ENCODE measurements at places on chromosomes 12 and 14.

- no peak for DNase-seq
These were observed 181.0 kb upstream of the RGS6 start for GRCh38 chr14:71751264-71751663.

DNA sequence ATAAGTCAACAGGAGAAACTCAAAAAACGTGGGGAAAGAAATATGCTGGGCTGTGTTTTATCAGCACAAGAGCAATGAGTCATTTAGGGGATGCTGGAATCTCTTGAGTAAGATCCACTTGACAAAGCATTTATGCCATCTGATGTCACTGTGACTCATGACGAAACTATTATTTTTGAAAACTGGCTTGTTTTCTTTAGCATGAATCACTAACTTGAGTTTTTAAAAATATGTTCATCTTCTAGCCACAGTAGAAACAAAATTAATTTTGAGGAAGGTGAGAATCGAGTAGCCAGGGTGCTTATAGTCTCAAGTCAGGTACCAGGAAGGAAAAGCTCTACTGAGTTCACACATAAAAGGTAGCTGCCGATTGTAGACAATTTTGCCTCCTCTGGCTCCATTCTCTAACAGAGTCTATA, 456.2 kb upstream of the MGAT4C start:
- DNase-seq, result no peak

DNA sequence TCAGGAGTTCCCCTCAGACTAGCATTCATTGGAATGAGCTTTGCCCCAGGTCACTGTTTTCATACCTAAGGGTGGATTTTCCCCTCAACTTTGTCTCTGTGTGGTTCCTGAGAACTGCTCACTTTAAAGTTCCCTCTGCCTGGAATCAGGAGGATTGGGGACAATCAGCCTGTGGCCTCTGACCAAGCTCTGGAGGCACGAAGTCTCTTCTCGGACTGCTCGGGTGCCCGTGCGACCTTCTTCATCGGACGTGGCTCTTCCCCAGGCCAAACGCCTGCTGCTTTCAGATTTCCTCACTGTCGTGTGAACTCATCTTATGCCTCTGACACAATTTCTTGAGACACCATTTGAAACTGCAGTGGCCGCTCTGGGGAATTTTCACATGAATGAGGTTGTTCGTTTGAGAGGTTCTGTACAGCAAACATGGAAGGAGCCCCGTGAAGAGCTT, 153.7 kb upstream of the PZP start:
- DNase-seq, result no peak

GRCh38 chr12:76680940-76681339, 83.0 kb upstream of the ZDHHC17 start:
- no peak for DNase-seq

GRCh38 chr12:125797421-125798175, 732.4 kb downstream of the AACS start:
- no peak for DNase-seq

- no peak for DNase-seq
These were observed 97.3 kb downstream of the PPP1R12A start for GRCh38 chr12:79837575-79837974.

DNA sequence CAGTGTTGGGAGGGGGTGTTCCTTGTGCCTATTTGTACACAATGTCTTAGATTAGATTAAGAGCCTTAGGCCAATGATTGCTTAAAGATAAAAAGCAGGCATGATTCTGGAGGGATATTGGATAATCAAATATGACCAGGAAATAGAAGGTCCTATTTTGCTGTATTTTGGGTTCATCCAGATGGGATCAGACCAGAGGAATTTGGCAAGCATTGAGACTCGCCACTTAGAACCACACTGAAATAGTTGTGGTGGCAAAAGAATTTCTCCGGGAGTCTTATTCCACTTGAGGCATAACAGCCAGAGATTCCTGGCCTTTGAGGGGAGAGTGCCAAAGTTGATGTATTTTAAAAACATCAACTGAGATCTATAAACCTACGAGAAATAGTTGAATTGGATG, 327.2 kb downstream of the RAD51B start:
- no peak for DNase-seq

GRCh38 chr14:82084813-82085212, 551.2 kb upstream of the SEL1L start:
- no peak for DNase-seq

All from hindlimb muscle (tissue), 1 donor.